Stimulated activated CD8-positive, alpha-beta memory T cell treated with anti-CD3 and anti-CD28 coated beads, Interleukin-4, amount 100 ng/mL, for 4 hours (primary cell): ENCODE measurements at places on chromosomes 2 and 18.

- DNase-seq: no peak
Observed at GRCh38 chr2:20443276-20443920, 3.5 kb upstream of the RHOB start.

DNA sequence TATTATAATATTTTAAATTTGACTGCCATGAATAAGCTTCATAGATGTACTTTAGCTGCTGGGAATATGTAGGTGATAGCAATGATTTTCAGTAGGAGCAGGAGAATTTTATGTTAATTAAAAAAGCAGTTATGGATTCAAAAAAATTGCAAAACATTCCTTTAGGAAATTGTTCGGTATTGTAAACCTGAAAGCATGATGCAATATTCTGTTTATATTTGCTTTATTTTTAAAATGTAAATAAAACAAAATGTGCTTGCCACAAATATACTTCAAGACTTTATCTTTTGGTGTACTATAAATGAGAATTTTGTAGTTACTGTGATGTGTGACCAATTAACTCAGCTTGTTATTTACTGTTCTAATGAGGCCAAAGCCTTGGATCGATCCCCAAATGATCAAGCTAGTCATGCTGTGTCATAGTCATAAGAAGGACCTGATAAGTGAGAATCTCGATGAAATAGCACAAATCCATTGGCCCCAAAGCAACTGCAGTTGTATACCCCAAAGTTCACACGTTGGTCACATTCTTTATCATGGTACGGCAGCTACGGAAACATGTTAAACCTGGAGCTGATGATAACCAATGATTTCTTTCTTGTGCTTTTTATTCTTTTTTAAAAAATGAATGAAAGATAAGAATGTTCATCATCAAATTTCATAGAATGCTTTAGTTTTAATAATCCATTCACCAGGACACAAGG is 23.6 kb upstream of the ATIC start:
- DNase-seq: no peak

- DNase-seq: no peak
Observed at GRCh38 chr2:104849618-104850141, 4.2 kb upstream of the POU3F3 start.

GRCh38 chr2:43018179-43019024 is 208.0 kb downstream of the ZFP36L2 start:
- no peak for DNase-seq

DNA sequence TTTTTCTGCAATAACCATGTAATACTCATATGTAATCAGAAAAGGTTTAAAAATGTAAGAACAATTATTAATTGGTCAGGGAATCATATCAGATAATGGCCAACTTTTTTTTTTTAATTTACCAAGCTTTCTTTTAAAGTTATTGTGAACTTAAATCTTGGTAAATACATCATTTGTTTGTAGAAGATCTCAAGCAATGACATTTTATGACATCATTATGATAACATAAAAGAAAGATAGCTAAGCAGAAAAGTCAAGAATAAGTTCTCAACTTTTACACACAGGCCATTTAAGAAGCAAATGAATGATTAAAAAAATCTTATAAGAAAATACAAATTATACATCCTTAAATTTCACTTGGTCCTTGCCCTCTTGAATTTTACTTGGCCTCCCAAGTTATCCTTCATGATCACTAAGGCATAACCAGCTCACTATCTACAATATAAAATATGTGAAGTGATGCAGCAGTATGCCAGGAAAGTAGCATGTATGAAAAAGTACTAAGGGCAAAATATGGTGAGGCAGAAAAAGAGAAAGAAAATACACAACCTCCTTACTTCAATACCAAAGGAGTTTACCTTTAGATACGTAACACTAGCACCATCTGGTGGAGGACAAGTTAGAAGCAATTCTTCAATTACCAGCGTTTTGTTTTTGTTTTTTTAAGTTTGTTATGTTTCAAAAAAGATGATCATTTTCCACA is 116.6 kb downstream of the SRBD1 start:
- no peak for DNase-seq

GRCh38 chr2:68993660-68994059 is 19.2 kb downstream of the GKN1 start:
- DNase-seq: no peak

DNA sequence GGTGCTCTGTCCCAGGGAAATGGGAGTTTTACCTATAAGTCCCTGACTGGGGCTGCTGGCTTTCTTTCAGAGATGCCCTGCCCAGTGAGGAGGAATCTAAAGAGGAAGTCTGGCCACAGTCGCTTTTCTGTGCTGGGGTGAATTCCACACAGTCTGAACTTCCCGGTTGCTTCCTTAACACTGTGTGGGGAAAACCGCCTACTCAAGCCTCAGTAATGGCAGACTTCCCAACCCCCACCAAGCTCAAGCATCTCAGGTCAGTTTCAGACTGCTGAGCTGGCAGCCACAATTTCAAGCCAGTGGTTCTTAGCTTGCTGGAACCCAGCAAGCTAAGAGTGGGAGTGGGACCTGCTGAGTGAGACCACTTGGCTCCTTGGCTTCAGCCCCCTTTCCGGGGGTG is 54.9 kb downstream of the NUP35 start:
- no peak for DNase-seq

DNA sequence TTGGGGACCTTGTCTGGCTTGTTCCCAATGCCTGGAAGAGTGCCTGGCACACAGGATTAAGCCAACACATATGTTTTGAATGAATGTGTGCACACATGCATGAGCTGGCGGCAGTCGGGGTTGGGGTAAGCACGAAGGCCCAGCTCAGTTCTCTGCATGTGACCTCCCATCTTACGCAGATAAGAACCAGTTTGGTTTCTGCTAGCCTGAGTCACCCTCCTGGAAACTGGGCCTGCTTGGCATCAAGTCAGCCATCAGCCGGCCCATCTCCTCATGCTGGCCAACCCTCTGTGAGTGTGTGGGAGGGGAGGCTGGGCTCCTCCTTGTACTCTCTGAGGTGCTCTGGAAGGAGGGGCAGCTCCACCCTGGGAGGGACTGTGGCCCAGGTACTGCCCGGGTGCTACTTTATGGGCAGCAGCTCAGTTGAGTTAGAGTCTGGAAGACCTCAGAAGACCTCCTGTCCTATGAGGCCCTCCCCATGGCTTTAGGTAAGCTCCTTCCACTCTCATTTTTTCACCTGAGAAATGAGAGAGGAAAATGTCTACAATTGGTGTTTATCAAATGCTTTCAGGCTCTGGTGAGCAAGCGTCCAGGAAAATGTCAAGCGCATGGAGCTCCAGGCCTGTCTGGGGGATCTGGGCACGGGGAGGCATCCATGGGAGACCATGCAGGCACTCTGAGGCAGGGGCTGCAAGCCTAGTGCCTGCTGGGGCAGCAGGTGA is 9.7 kb upstream of the IL1RN start:
- DNase-seq: no peak

DNA sequence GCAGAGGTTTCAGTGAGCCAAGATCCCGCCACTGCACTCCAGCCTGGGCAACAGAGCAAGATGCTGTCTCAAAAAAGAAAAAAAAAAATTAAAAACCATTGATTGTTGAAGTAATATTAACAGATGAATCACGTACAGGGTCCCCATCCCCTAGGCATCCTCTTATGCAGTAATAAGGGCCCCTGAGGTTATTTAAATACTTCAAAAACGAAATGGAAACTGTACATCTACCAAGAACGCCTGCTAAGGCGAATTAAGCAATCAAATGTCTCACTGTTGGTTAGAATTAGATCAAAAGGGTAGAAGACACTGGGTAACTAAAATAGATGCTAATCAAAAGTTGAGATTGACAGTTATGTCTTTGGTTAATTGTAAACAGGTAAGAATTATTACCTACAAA is 7.5 kb downstream of the TRABD2A start:
- DNase-seq: no peak

DNA sequence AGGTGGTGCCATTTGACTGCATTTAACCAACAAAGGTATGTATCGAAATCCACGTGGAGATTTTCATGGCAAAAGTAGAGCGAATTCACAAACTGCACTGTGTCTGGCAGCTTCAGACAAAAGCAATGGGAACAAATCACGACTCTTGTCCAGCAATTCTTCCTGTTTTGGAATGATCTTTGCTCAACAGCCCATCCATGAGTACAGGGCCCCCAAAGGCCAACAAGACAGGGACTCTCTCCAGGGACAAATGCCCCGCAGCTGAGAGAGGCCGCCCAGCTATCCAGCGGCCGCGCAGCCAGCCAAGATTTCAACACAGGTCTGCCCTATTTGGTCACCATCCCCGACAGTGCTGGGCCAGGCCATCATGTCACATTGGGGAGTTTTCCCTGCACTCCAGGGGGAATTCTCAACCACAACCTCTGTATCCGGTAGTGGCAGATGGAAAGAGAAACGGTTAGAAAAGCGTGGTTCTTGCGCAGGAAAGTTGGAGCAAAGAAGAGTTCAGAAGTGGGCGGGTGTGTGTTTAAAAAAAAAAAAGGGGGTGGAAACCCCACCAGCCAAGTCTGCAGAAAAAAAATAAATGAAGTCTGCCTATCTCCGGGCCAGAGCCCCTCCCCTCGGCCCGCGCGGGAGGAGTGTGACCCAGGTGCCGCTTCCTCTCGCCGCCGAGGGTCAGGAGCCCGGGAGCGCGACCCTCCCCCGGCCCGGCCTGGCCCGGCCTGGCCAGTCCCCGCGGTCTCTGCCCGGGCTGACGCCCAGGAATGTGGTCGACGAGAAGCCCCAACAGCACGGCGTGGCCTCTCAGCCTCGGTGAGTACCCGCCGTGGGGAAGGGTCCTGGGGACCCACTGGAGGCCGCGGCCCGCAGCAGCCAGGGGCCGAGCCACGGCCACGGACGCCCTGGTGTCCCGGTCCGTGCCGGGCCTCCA is at the start of gene GYPC:
TSS of gene GYPC (plus strand) at position 659 of the 931 bp plus-strand sequence. CDS start at position 765, 106 bp downstream.
- DNase-seq: no peak
